ENCODE measurements at places on chromosomes 7 and 10.

GRCh38 chr7:135480966-135481597, 28.8 kb downstream of the CNOT4 start:
- no peak for DNase-seq

DNA sequence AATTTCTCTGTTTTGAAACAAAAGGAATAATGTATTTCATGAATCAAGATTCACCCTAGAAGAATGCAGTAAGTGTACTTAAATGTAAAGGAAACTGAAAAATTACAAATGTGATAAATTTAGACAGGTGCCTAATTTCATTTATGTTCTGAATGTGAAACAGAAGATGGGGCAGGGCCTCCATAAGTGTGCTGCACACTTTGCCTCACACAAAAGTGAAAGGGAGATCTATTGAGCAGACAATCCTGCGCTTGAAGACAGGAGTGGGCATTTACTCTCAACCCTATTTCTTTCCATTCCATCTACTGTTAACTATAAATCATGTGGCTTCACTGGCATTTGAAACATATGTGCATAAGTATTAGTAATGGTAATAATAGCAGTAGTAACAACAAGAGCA, 36.2 kb downstream of the GNG11 start:
- DNase-seq, result no peak

DNA sequence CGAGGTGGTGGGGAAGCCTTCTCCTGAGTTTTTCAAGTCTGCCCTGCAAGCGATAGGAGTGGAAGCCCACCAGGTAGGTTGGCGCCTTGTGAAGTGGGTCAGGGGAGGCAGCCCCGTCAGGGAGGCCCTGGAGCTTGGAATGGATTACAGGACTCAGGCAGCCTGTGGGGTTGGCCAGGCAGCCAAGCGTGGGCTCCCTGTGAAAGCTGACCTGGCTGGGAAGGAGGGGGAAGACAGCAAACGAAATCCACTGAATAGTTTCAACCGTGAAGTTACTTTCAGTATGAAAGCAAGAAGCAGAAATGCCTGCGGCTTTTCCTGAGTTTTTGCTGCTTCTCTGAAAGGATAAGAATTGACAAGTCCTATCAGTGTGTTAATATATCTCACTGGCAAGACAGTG, 36.4 kb downstream of the LHPP start:
- DNase-seq, result no peak

DNA sequence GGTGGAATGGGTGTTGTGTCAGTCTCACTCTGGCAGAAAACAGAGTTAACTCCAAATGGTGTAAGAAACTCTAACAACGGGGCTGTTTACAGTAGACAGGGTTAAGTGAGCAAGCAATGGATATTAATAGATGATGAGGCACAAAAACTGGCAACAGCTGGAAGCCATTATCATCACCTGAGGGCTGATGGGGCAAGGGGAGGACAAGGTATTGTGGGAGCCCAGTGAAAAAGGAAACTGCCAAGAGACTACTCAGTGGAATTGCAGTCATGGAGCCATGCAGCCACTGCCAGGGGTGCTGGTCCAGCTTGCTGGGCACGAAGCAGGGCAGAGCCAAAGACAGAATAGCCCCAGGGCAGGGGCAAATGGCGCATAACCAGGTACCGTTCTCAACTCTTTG, 260.7 kb downstream of the BICC1 start:
- no peak for DNase-seq

DNA sequence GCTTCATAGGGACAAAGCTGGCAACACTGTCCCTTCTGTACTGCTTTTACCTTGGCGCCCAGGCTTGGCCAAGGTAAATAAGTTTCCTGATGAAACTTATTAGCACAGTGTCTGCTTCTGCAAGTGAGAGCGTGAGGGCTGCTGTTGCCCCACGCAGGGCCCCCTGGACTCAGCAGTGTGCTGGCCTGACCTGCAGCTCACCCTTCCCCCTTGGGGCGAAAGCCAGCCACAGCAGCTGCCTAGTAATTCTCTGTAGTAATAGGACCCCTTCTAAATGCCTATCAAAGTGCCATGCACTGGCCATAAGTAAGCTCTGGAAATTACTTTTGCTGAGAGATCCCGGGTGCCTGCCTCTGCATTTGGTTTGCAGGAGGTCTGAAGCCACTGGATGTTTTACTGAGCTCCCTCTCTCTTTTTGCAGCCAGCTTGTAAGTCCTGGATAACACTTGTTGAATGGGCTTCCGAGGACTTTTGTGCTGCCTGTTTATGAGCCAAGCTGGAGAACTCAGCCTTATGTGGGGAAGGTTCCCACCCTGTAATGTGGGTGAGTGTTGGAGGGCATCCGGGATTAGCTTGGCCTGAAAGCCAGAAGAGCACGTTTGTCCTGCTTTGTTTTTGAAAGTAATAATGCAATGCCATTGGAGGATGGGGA, 293.9 kb downstream of the C7orf25 start:
- no peak for DNase-seq

GRCh38 chr7:123140561-123140960, 59.2 kb downstream of the SLC13A1 start:
- DNase-seq, result no peak

DNA sequence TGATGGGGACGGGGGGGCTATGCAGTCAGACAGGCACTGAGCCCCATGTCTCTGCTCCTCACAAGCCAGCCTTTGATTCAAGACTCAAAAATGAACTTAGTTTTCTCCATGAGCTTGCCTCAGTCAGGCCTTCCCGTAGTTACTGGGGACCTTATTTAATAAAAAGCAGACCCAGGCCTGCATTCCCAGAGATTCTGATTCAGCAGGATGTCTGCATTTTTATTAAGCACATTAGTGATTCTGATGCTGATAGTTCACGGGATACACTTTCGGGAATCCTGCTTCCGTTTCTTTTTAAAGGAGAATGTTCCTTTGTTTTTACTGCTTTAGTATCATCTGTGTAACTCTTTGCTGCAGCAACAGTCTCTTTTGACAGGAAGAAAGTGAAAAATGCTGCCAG, 28.3 kb upstream of the PLPP4 start:
- no peak for DNase-seq

DNA sequence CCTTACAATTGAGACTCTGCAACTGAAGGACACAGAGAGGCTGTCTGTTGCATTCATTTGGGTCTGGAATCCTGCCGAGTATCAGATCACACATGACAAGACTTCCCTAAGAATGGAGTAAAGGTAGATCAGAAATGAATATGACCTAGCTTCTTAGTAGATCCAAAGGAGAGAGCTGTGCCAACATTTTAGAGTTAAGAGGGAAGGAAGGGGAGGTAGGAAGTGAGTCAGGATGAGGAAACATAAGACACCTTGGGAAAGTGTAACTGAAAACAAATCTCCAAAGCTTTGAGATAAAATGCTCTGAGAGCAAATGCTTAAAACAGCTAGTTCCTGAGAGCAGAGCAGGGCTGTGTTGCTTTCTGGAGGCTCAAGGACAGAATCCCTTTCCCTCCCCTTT, 6.1 kb upstream of the SLC25A13 start:
- no peak for DNase-seq

GRCh38 chr7:6210621-6211372, 61.6 kb downstream of the CYTH3 start:
- DNase-seq, result no peak

DNA sequence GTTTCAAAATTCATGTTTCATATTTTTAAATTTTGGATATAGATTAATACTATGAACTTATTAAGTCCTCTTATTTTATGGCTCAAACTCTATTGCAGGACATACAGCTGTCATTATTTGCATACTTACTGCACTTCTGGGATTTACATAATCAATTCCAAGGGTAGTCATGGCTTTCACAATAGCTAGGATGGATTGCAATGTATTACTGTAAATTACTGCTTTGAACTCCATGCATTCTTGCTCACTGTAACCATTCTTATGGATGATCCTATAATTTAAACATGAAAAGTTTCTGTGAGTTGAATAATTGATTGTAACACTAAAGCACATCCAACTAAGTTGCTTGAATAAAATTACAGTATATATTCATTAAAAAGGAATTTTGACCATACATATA, 23.5 kb downstream of the GNAT3 start:
- DNase-seq, result no peak

GRCh38 chr10:77872151-77872946, 54.2 kb downstream of the DLG5 start:
- DNase-seq, result no peak

DNA sequence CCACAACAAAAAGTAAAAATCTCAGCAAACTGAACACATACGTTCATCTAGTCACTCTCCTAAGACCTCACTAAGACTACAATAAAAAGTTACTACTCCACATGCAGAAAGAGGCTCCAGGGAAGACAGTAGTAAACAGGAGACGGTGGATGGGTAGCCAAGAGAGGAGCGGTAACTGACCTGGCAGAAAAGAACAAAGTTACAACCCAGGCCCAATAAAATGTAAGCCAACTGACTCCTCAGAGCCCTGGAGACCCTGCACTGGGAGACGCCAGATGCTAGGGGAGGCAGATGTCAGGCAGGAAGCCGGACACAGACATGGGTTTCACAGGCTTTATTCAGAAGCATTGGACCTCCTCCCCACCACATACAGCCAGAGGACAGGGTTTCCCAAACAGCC, 181.1 kb upstream of the NFE2L3 start:
- DNase-seq, result no peak

DNA sequence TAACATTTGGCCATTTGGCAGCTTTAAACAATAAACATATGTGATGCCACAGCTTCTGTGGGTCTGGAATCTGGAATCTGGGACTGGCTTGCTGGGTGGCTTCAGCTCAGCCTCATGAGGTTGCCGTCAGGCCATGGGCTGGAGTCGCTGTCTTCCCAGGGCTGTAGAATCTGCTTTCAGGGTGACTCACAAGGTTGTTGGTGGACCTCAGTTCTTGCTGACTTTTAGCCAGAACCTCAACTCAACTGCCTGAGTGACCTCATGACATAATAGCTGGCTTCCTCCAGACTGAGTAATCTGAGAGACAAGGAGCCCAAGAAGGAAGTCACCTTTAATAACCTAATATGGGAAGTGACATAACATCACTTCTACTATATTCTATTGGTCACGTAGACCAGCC, 44.6 kb upstream of the TSPAN13 start:
- no peak for DNase-seq

GRCh38 chr7:38027884-38028455, 107.5 kb downstream of the EPDR1 start:
- no peak for DNase-seq

- no peak for DNase-seq
Observed at GRCh38 chr7:123580406-123581161, 21.0 kb upstream of the ASB15 start.

DNA sequence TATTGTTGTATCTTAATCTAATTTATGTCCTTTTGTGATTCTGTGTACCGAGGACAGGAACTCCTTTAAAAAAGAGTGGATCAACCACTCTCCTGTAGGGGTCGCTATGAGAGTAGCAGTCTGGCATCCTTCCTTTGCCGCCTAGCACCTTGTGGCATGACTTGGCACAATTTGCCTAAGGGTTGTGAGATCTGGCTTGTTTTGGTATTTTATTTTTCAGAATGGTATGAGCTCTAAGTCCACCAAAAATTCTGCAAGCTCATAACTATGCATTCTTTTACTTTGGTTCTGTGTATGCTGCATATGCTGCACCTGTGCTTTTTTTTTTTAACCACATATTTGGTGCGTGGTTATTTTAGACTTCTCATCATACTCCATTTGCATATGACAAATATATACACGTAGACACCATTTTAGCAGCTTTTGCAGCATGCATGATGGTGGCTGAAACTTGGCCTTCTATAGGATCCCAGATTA, 112.8 kb downstream of the CDK14 start:
- peak; percentile 6 for DNase-seq

DNA sequence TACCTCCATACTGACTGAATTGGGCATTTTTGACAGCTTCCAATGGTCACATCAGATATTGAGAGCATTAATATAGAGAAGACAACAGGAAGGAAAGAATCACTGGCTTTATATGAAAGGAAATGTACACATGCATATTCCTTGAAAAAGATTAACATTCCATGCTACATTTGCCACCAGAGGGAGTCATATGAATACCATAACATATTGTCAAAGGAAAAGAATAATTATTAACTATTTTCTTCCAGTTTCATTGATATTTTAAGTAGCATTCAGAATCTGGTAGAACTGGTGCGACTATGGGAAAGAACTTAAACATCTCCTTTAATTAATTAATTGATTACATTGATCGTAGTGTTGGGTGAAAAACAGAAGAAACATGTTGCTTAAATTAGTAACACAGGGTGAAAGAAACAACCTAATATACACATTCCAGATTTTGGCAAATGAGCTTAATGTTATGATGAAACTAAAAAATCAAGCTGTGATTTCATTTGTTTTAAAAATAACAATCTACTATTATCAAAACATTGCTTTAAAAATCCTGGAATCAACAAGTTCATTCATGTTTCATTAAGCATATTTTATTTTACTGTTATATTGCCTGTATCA, 71.5 kb downstream of the GPR85 start:
- DNase-seq, result no peak

DNA sequence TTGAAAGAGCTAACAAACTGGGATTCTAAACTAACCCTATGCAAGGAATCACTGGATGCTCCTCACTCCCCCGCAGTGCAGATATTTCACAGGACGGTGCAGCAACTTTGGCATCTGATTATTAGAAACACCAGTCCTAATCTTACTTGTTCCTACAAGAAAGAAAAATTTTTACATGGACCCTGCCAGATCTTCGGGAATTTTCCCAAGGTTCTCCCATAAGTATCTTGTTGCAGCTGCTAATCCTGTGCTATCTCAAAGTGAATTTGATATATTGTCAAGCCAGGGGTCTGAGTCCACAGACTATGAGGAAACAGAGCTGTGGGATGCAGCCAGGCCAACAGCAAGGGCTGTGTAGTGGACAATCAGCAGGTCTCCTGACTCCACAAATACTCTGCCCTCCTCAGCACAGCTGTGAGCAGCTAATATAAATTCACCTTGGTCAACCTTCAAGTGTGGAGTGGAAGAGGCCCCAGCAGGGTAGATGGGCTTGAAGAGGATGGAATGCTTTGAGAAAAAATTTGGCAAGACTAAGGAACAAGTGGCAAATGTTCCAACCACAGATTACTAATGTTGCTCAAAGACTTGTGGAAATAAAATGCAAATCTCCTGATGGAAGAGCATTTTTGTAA, 25.6 kb downstream of the VSTM4 start:
- DNase-seq, result no peak

GRCh38 chr10:114083040-114083439, 39.4 kb downstream of the ADRB1 start:
- no peak for DNase-seq

DNA sequence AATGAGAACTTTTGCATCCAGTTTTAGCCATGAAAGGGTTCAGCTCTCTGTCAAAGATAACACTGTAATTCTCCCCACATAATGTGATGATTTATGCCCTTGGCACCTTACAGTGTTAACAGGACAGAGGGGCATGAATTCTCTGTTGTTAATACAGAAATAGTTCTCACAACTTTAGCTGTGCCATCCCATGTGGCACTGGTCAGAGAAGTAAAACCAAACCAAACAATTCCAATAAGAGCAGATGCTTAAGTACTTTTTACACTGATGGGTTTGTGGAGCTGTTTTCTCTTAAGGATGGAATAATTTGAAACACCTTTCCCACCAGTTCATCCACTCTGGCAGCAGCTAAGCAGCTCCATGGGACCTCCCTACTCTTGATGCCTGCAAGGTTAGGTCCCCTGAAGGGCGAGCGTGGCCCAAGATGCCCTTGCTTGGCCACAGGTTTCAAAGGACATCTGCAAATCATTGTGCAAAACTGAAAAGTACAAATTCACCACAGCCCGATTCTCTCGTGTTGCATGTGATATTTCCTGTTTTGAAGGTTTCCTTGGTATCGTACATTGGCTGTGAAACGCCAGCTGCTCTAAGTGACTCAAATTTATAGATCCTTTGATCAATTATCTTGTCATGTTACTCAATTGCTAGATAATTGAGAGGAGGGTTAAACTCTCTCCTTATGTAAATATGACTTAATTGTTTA, 82.5 kb upstream of the CREB5 start:
- peak; percentile 13 for DNase-seq

- no peak for DNase-seq
Observed at GRCh38 chr10:78263521-78263988, 229.9 kb downstream of the RPS24 start.
